ENCODE measurements at places on chromosomes 4 and X.

DNA sequence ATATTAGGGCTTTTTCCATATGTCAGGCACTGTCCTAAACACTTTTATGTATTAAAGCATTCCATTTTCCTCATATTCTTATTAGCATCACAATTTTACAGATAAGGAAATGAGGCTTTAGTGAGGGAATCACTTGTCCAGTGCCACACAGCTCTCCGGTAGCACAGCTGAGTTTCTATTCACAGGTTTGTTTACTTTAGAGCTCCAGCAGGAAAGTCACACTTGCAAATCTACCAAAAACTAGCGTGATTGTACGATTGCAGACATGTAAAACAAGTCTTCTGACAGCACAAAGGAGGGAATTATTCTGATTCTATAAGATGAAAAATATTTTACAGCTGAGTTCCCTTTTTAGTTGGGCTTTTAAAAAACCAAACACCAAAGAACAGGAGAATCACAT, 472.1 kb downstream of the TMA16 start:
- DNase-seq = no peak

DNA sequence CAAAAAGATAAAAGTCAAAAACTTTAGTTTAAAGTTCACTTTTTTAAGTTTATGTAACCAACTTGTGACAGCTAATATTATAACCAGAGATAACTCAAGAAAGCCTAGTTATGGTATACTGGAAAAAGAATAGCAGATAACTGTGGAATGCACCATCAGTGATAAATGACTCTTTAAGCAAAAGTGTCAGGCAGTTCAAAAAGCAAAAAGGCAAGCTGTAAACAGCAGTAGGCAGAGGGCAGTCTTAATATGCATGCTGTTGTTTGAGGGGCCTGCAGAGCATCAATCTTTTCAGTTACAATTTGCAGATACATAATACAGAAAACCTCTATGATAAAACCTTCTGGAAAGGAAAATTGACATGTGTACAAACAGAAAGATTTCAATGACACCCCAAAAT, 81.8 kb upstream of the JADE1 start:
- no peak for DNase-seq

DNA sequence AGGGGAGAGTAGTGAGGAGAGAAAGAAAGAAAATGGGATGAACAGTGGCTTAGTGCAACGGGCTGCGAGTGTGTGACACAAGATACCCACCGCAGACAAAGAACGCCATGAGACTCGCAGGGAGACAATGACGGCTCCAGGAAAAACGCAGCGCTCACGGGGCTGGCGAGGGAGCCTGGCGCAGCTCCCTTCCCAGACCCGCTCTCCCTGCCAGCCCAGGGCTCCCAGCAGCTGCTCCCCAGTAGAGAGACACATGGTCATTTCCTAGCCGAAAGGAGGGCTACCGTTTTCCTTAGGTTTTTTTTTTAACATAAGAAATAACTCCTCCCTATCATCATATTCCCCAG, 149.5 kb downstream of the MAML3 start:
- no peak for DNase-seq

DNA sequence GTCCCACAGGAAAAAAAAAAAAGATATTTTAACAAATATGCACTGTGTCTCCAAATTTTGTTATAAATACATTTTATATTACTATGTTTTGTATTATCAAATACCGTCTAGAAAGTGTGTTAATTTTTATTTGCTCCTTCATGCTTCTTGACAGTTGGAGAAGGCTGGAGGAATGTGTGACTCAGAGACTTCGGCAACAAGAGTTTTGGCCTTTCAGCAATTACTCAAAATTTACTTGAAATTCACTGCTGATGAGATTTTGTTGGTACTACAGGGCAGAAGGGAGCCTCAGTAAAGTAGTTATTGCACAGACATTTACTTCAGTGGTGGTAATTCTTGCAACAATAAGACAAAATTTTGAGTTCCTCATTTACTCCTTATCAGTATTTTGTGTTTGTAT, 2164.0 kb downstream of the PCDH7 start:
- no peak for DNase-seq

- DNase-seq = peak; percentile 11
Observed at GRCh38 chrX:145393702-145394235, 146.5 kb downstream of the SPANXN1 start.

All from RPMI8226 (cell line).